ENCODE measurements at places on chromosomes 3 and 15.

GRCh38 chr15:68834346-68834745 is 13.7 kb upstream of the ANP32A start:
- no peak for DNase-seq

- no peak for DNase-seq
Measured at GRCh38 chr15:61768131-61768530, 292.1 kb downstream of the VPS13C start.

DNA sequence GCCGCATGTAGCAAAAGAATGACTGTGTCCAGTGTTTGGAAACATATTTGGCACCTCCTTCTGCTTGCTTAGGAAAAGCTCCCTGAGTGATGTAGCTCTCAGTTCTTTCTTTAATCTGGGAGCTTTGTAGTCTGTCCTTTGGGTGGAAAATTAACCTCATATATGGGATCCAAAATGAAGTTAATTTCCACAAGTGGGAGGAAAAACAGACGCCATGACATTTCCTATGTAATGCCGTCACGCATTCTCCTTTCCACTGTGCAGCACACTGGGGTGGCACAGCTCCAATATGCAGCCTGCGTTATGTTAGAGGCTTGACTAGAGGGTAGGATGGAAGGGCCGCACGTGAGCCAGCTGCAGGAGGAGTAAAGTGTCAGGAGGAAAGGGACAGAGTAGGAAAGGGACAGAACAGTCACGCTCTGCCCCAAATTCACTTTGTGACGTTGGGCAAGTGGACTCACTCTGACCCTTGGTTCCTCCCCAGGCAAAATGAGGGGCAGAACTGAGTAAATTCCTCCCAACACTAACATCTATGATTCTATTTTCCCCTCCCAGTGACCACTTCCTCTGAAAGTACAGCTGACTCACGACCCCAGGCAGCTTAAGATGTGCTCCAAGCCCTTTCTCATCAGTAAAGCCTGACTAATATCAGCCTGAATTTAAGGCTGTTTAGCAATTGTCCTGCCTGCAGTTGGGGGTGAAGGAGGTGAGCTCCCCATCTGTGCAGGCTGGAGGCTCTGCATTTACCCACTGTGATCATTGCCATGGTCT is 176.5 kb upstream of the PFN2 start:
- no peak for DNase-seq

DNA sequence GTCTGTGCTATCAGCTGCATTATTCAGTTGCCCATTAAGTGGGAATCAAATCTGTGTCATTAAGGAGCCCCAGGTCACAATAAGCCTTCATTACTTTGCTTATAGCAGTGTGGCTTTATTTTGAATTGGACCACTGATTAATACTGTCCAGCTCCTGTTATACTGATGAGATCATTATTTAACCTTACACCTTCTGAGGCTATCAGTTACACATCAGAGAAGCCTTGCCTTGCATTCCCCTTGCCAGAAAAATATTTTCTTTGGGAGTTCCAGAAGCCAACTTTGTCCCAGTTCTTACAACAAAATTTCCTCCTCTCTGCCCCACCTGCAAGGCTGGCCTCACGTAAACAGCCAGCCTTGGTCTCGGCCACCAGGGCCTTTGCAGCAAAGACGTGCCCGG is 29.7 kb upstream of the ARNT2 start:
- DNase-seq = no peak

DNA sequence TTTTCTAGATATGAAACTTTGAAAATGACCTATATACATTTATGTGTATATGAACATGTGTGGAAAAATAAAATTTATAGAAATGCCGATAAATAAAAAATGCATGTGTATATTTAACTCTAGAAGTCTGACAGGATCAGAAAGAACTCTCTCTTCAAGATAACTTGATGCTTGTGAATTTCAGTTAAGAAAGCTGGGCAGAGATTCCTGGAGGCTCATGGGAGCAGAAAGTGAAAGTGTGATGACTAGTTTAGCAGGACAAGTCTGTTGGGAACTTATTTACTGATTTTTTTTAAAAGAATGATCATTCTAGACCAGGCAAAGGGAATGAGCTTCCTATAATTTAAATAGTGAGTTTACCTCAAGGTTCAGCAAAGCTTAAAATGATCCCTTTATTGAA is 81.5 kb upstream of the KCNAB1 start:
- no peak for DNase-seq

GRCh38 chr3:71560665-71561064 is 22.9 kb downstream of the FOXP1 start:
- no peak for DNase-seq
